ENCODE measurements at places on chromosomes 16 and 17.

GRCh38 chr17:81500047-81500446, 12.6 kb downstream of the ACTG1 start:
- DNase-seq: no peak

- no peak for DNase-seq
Measured at GRCh38 chr17:37520174-37520573, 30.5 kb downstream of the DUSP14 start.

GRCh38 chr17:13508896-13509295, 92.8 kb downstream of the HS3ST3A1 start:
- DNase-seq: no peak

GRCh38 chr16:87375426-87376135, 8.0 kb downstream of the FBXO31 start:
- no peak for DNase-seq

DNA sequence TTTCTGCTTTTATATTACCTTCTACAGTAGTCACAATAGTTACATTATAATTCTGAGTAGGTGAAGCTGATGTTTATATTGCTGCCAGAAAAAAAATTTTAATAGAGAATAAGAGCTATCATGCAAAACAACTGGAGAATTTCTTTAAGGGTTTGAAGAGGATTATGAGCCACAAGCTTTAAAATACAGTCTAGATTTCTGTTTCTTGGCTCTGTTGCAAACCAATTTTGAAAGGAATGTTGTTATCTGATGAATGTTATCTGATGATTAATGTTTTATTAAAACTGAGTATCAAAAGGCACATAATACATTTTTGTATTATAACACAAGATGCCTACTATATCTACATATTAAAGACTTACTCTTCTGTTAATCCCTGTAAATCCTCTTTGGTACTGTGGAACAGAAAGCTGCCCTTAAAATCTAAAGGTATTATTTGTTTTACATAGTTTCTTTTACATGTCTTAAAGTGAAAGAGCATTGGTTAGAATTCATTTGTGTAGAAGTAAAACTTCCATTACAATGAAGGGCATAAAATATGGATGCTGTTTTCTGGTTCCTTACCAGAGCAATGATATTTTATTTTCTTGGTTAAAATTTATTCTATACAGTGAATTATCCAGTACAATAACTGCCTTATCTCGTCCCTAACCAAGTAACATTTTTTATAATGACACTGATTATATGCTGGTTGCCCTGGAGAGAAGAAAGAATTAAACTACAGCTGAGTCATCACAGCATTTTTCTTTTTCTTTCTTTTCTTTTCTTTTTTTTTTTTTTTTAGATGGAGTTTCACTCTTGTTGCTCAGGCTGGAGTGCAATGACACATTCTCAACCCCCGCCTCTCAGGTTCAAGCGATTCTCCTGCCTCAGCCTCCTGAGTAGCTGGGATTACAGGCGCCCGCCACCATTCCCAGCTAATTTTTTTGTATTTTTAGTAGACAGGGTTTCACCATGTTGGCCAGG, 205.7 kb downstream of the TANC2 start:
- no peak for DNase-seq

DNA sequence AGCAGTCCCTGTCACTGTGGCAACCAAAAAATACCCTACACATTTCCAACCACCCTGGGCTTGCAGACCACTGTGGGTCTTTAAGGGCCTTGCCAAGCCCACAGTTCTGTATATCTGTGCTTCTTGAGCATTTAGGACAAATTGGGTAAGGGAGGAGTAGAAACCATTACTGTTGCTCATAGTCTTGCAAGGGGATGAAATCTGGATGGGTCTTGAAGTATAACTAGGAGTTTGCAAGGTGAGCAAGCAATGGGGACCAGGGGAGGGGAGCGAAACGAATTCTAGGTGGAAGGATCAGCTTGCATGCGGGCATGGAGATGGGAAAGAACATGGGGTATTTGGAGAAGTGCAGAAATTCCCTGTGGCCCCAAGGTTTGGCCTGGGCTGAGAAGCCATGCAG, 202.9 kb downstream of the RAB11FIP4 start:
- no peak for DNase-seq

GRCh38 chr17:50893183-50893993, 27.2 kb upstream of the TOB1 start:
- no peak for DNase-seq

- DNase-seq: no peak
Measured at GRCh38 chr17:61486135-61487120, 34.2 kb downstream of the TBX4 start.

GRCh38 chr17:7352910-7353635, 1.1 kb downstream of the KCTD11 start:
- no peak for DNase-seq

GRCh38 chr17:15432807-15433611, 34.4 kb downstream of the CDRT4 start:
- no peak for DNase-seq

DNA sequence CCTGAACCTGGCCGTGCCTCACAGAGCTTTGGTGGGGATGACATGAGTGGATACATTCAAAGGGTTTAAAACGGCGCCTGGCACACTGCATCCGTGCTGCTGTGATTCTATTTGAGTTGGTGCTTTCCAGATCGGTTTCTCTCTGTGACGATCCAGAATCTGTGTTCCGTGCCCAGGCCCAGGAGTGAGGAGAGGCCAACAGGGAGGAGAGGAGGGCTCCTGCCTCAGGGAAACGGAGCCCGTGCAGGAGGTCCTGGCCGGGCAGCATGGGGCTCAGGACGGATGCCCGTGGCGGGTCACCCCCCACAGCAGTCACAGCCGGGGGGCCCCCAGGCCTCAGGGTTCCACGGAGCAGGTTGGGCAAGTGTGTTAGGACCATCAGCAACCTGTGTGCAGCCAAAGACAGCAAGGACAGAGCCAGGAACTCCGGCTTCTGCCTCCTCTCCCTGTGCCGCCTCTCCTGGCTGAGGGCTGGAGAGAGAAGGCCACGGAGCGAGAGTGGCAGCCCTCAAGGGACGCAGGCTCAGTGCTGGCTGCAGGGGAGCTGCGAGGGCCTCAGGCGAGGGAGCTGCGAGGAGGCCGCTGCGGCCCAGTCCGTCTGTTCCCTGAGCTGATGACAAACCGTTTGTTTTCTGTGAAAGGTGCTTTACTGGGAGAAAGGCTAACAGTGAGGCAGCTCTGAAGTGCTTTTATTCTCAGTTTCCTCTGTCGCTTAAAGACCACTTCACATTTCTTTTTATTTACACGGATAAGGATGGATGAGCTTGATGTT, 99.3 kb downstream of the METRNL start:
- no peak for DNase-seq

GRCh38 chr17:47697906-47698711, 4.1 kb downstream of the TBKBP1 start:
- DNase-seq: no peak

DNA sequence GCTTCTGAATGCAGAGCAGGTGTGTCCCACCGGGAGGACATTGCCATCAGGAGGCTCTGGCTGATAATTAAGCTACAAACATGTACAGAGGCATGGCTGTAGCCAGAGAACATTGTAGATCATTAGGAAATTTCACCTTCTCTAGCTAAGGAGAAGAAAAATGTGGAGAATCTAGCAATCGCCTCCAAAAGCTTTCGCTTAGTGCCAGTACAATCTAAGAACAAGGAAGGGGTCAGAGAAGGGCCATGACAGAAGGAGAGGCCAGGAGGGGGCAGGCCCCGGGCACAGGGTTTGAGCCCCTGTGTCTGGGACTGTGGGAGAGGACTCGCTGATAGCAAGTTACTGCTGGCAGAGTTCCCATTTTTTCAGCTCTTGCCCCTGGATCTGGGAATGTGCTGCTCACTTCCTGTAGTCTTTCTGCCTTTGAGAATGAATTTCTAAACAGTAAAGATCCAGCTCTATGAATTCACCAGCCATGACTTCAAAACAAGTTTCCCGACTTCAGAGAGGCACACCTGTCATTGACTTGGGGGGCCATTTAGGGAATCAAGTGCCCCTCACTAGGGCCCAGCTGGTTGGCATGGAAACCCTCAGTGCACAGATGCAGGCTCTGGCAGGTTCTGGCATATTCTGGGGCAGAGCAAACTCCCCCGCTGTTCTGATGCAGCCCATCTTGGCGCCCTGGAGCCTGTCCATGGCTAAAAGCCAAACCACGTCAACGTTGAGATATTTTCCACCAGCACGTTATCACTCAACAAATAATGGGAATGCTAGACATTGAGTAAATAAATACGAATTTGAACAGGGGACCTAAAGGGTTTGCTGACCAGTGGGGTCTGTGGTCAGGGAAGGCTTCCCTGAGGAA, 59.5 kb upstream of the CACNG4 start:
- no peak for DNase-seq

DNA sequence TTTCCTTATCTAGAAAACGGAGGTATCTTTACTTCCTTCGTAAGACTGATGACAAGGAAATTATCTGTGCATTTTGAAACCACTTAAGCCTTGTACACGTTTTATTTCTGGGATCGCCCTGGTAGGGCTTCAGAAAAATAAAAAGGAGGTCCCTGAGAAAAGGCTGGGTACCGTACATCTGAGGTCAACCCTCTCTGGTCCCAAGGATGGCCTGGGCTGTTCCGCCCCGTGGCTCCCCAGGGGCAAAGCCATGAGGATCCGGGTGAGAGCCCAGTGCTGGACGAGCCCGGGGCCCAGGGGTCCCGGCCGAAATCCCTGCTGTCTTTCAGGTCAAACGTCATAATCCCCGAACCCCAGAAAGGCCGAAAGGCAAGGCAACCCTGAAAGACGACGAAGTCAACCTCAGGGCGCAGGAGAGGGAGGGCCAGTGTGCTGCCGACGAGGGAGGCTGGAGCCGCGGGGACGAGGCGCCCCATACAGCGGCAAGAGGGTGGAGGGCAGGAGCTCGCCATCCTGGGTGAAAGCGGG, 656 bp upstream of the FUS start:
- no peak for DNase-seq

GRCh38 chr17:57984261-57984890, 3.7 kb downstream of the VEZF1 start:
- DNase-seq: no peak

GRCh38 chr17:81601525-81602120, 35.3 kb downstream of the NPLOC4 start:
- peak; percentile 45 for DNase-seq

GRCh38 chr17:49978501-49978900, 9.5 kb downstream of the DLX4 start:
- DNase-seq: no peak

- no peak for DNase-seq
Measured at GRCh38 chr16:2956579-2956956, 7.5 kb upstream of the KREMEN2 start.

DNA sequence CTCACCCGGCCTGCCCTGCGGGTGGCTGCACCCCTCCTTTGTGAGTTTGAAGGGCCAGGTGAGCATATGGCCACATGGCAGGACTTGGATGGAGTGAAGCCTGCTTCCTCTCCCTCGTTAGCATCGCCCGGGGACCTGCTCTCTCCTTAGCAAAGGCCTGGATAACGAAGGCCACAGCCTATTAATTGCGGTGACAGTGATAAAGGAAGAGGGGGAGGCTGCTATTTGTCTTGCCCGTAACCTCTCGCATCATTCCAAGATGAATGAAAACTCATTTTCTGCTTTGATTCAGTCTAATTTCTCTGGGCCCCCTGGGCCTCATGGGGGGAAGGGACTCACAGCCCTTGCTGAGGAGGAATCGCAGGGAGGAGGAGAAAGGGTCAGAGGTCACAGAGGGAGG, 68.5 kb upstream of the LHX1 start:
- DNase-seq: no peak

DNA sequence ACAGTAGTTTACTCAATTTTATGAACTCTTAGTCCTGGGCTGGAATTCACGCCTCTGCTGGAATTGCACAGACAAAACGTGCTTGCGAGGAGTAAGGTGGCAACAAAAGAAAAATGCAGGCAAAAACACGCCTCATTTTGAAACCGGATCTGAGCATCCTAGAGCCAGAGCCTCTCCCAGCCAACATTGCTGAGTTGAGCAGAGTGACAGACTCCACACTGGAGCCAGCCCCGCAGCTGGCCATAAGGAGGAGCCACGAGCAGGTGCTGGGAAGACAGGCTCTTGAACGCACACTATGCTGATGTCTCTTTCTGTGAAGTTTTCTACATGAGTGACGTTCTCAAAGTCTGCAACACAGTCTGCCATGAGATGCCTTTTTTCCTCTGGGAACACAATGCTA, 14.6 kb upstream of the HSBP1 start:
- no peak for DNase-seq

DNA sequence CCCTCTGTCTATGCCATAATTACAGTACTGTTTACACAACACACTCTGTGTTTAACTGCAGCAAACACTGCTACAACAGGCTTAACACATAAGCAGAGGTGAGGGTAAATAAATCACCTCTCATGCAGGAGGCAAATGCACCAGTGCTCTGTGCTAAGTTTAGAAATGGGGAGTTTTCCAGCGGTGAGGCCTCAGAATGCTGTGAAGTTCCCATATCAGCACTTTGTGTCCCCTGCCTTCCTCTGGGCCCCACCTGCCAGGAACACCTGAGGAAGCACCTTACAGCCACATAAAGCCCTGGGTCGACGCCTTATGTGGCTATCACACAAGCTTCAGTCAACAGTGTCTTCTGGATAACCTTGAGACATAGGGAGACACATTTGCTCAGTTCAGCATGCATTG, 304.5 kb downstream of the HAPSTR1 start:
- no peak for DNase-seq

GRCh38 chr17:79609673-79610645, 892 bp downstream of the RBFOX3 start:
- no peak for DNase-seq

GRCh38 chr16:30367349-30368009, 2.8 kb downstream of the TBC1D10B start:
- no peak for DNase-seq

DNA sequence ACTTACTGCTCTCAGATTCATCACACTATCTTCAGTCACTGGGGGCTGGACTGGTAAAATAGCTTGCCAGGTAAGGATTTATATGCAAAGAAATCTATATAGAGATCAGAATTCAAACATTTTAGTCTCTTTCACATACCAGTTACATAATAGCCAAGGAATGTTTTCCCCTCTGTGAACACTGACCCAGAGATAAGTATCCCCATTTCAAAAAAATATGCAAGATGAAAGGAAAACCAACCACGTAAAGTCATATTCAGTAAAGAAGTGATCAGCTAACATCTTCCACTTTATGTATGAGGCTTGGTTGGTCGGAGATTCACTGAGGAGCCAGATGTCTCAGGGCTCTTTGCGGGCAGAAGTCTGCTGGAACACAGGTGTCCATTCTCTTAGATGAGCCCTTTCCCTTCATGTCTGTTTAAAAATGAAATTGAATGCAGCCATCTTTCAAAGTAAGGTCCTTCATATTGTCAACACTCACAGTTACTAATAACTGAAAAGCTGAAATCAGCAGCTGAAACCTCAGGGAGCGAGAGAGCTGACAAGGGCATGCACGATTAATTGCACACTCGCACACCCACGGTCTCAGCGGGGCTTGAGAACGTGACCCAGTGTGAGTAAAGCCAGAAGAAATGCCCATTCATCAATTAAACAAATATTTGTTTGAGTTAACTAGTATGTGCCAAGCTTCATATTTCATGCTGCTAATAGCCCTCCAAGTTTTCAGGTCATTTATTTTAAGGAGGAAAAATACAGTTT, 161.2 kb downstream of the MRTFB start:
- no peak for DNase-seq

DNA sequence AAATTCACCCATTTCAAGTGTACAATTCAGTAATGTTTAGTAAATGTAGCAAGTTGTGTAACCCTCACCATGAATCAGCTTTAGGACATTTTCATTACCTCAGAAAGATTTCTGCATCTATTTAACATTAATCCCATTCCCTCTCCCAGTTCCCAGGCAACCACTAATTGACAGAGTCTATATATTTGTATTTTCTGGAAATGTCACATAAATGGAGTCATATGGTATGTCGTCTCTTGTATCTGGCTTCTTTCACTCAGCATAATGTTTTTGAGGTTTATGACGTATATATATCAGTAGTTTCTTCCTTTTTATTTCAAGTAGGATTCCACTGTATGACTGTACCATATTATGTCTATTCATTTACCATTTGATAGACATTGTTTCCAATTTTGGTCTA, 199.8 kb downstream of the CYB561 start:
- DNase-seq: no peak
